ENCODE measurements at places on chromosomes 6 and 20.

GRCh38 chr6:159043251-159043650 lies 1.5 kb downstream of the TAGAP start:
- peak; percentile 4 for DNase-seq

DNA sequence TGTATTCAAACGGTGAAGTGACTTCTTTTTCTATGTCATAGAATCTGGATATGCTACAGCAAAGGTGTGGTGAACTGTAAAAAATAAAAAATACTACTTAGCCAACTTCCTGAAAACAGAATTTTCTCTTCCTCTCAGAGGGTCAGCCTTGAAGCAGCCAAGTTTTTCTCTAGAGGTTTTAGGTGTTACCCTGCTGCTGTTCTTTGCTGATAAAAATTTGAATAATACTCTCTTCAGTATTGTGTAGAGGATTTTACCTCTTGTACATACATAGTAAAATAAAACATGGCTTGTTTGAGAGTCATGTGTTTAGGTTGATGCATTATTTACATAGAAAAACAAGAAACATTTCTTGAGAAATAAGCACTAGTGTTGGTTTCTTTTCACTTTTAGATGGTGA lies 458.4 kb downstream of the TBC1D32 start:
- no peak for DNase-seq

DNA sequence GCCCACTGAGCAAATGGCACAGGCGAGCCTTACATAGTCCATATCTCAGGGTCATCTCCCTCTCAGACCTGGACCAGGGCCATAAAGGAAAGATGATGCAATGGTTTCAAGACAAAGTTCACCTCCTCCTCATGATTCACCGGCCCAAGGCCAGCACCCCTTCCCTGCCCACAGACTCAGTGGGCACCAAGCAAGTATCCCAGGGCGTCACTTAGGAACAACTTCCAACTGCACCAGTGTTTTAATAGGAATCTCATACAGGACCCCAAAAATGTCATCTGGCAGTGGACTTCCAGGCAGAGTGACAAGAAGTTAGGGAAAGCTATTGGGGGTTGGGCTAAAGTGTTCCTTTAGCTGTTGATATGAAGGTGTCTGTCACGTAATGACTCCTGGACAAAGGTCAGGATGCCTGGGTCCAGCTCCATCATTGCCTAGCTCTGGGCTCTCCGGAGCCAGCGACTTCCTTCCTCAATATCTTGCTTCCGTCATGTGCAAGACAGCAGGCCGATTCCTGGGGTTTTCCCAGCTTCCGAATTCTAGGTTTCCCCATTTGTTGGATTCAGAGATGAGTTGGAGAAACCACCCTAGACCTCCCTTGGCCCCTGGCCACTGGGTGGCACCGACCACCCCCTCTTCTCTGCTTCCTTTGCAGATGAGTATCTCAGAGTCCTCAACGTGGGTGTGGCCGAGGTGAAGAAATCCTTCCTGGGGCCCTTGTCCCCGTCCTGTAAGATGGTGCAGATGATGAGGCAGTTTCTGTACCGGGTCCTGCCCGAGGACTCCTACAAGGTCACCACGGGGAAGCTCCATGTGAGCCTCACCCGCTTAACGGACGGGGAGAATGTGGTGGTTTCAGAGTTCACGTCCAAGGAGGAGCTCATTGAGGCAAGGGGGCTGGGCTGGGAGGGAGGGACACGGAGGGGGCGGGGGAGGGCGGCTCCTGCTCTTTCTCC lies 21.1 kb downstream of the PNPLA1 start:
- DNase-seq, result peak; percentile 53

- DNase-seq, result no peak
Measured at GRCh38 chr6:160714731-160715316, 12.8 kb downstream of the PLG start.

GRCh38 chr6:158737710-158738615 lies 81.2 kb downstream of the EZR start:
- DNase-seq, result peak; percentile 22

DNA sequence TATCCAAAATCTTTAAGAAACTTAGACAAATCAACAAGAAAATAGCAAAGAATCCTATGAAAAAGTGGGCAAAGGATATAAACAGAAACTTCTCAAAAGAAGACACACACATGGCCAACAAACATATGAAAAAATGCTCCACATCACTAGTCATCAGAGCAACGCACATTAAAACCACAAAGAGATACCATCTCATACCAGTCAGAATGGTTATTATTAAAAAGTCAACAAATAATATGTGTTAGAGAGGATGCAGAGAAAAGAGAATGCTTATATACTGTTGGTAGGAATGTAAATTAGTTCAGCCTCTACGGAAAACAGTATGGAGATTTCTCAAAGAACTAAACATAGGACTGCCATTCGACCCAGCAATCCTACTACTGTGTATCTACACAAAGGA lies 212.0 kb upstream of the DTNBP1 start:
- peak; percentile 59 for DNase-seq

GRCh38 chr6:40631744-40632143 lies 44.6 kb upstream of the LRFN2 start:
- DNase-seq, result no peak

DNA sequence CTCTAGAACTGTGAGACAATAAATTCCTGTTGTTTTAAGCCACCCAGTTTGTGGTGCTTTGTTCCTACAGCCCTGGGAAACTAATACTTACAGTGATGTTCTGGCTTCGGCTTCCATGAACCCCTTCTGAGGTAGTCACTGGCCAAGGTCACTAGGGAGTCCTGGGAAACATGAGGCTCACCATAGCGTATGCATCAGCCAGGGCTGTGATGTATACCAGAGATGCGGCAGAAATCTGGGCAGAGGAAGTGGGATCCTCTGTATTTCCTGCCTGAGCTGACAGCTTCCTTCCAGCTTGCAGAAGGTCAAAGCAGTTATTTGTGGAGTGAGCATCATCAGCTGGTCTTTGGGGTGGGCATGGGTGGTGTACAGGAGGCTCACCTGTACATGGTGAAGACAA lies 27.9 kb downstream of the KAT14 start:
- DNase-seq, result peak; percentile 57

DNA sequence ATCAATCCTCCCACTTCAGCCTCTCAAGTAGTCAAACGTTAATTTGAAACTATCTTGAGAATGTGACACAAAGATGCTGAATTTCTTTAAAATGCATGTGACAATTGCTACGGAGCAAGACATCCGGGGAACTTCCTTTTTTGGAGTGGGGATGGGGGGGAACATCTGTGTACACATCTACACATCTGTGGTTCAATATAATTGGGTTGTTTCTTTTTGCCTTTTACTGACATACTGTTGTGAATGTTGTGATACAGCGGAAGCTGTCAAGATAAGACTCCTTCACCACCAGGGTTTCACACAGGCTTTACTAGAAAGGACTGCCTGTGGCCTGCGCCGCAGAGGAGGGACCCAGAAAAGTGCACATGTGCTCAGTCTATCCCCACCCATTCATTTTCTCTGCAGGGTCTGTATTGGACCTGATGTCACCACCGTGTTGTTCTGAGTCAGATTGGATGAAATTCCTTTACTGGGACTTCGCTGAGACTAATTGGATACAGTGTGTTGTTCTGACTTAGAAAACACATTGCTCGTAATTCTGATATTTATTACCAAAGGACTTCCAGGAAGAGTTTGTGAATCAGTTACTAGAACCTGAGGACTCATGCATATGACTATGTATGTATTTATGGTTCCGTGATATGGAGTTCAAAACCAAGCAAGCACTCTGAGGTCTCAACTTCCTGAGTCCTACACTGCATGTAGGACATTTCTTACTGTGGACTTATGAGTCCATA lies 98.7 kb upstream of the SGK1 start:
- DNase-seq, result peak; percentile 77

- DNase-seq, result peak; percentile 54
Measured at GRCh38 chr20:40688129-40689099, 622 bp downstream of the MAFB start.

GRCh38 chr6:132816660-132817059 lies 2.3 kb downstream of the RPS12 start:
- DNase-seq, result no peak

- no peak for DNase-seq
Measured at GRCh38 chr20:24544371-24544770, 74.9 kb downstream of the SYNDIG1 start.

DNA sequence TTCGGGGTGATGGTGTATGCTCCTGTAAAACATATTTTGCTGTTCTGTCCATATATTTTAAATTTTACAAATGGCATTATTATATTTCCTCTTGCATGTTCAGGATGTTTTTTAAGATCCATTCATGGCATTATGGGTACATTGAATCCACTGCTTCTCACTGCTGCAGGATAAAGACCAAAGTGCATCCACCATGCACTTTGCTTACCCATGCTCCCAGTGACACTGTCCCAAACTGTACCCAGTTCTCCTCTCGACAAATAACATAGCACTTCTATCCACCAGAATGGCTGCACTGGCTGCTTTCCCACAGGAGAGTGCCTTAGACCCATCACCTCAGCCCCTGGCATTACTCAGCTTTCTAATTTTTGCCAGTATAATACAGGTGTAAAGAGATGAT lies 29.7 kb downstream of the MTRES1 start:
- no peak for DNase-seq

- no peak for DNase-seq
Measured at GRCh38 chr20:23085436-23086055, 578 bp downstream of the CD93 start.

DNA sequence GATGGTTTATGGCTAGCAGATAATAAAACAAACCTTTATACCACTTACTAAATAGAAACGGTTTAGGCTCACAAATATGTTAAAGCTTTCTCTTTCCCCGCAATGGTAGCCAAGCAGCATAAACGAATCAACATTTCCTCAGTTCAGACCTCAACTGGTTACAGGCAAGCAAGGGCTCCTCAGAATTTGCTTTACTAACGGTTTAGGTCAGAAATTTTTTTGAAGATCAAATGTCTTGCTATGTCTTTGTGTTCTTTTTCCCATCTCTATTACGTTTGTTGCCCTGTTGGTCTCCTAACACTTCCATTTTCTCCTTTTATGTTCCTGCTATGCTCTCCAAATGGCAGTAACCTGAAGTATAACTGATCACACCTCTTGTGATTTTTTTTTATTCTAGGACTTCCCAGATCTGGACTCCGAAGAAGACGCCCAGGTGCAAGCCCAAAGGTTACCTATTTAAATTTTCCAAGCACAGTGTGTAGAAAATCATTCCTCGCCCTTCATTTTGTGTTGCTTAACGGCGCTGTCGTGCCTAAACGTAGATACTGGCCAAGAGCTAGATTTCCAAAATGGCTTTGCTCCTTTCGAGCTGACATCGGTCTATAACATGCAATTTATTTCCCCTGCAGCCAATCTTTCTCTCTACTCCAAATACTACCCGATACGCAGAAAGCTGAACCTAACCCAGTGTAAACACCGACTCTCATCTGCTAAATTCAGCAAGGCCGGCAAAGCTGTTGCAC lies 717 bp upstream of the ASF1A start:
- DNase-seq, result peak; percentile 78

GRCh38 chr6:12436683-12437082 lies 146.5 kb downstream of the EDN1 start:
- no peak for DNase-seq

GRCh38 chr6:149111556-149112115 lies 205.9 kb upstream of the TAB2 start:
- no peak for DNase-seq

- DNase-seq, result no peak
Measured at GRCh38 chr6:127812985-127813698, 87.7 kb downstream of the THEMIS start.

DNA sequence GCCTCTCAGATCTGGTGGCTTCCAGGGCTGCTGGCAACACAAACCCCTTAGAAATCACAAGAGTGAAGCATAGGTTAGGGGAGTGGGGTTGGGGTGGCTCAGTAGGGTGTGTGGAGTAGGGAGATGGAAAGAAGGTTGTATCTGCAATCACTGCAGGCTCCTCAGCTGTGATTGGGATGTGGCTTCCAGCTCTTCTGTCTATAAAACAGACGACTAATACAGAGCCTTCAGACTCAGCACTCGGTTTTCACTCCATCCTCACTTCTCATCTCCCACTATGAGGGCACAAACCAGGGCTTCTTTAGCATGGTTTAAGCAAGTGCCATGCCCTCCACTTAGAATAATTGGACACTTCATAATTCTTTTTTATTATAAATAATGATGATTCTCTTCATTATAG lies 46.4 kb upstream of the CAP2 start:
- no peak for DNase-seq

- DNase-seq, result no peak
Measured at GRCh38 chr6:66866801-66867200, 1159.8 kb upstream of the EYS start.

- no peak for DNase-seq
Measured at GRCh38 chr20:3755814-3756480, 11.6 kb downstream of the ADISSP start.

DNA sequence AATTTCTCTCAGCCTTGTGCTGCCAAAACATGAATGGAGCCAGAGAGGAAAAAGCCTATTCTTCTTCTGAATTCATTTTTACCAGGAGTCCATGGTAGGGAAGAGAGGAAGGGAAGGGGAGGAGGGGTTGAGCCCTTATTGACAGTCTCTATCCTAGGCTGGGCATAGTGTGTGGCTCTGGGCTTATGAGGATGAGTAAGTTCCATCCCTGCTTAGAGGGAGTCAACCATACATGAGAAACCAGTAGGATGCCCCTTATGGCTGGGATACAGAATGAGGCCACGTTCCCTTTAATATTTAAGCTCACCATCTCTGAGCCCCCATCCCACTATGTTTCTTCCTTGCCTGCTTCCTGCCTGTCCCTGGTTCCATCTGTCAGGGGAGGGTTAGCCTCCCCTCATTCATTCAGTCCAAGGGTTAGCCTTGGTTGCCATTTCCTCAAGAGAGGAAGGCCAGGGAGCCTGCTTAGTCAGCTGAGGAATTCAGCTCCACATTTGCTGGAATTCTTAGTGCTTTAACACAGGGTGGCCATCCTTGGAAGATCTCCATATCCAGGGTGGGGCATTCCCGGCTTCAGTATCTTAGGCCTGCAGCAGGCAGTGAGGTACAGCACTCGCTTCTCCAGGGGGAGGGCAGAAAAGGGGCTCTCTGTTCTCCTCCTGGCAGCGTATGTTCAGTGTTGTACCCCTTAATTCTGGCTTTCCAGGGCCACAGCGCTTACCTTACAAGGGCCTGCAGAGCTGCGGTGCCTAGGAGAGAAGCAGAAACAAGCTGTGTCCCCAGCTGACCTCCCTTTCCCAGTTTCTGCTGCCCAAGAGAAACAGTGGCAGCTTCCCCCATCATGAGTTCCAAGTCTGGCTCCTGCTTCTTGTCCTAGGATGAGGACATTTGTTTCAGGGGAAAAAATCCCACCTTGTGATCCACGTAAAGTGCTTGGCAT lies 12.5 kb downstream of the SIRT5 start:
- no peak for DNase-seq

- no peak for DNase-seq
Measured at GRCh38 chr20:38104285-38104684, 60.8 kb downstream of the TGM2 start.

- no peak for DNase-seq
Measured at GRCh38 chr6:13287104-13287503, 41.2 kb downstream of the TBC1D7 start.

DNA sequence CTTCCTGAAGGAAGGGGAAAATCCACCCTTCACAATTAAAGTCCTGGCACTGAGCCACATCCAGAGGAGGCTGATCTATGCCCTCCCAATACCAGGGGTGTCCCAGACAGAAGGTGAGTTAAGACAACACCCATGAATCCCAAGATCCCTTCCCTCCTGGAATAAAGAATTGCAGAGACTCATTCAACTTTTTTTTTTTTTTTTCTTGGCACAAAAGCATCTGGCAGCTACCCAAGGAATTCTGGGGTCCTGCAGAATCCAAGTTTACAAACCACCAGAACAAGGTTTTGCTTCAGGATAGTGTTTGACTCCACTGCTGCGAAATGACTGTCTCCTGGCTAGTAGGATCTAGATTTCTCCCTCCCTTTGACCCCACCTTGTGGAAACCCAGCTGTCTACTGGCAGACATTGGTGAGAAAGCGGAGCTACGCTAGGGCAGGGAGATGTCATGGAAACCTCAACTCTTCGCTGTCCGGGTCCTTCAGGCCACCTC lies 37.4 kb downstream of the JAG1 start:
- peak; percentile 91 for DNase-seq
